Astrocyte (in vitro differentiated cells and primary cell): ENCODE measurements at places on chromosomes 2 and 18. TPM values are rescaled to one million over a fixed set of nuclear protein-coding genes. Genes with fewer than 3 reads are reported as not detected.
A peak's percentile ranks its signal among the peaks of the same experiment; 100 is the strongest.

DNA sequence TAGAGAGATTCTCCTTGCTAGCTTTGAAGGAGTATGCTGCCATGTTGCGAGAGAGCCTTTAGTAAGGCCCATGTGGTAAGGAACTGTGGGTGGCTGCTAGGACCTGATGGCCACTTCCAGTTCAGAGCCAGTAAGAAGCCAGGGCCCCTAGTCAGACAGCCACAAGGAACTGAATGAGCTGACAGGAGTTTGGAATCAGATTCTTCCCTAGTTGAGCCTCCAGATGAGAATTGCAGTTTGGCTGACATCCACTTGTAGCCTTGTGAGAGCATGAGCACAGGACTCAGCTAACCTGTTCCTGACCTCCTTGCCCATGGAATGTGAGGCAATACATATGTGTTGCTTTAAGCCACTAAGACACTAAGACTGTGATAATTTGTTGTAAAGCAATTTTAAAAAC lies 1.2 kb upstream of the WDR7 start:
- no peak for DNase-seq

DNA sequence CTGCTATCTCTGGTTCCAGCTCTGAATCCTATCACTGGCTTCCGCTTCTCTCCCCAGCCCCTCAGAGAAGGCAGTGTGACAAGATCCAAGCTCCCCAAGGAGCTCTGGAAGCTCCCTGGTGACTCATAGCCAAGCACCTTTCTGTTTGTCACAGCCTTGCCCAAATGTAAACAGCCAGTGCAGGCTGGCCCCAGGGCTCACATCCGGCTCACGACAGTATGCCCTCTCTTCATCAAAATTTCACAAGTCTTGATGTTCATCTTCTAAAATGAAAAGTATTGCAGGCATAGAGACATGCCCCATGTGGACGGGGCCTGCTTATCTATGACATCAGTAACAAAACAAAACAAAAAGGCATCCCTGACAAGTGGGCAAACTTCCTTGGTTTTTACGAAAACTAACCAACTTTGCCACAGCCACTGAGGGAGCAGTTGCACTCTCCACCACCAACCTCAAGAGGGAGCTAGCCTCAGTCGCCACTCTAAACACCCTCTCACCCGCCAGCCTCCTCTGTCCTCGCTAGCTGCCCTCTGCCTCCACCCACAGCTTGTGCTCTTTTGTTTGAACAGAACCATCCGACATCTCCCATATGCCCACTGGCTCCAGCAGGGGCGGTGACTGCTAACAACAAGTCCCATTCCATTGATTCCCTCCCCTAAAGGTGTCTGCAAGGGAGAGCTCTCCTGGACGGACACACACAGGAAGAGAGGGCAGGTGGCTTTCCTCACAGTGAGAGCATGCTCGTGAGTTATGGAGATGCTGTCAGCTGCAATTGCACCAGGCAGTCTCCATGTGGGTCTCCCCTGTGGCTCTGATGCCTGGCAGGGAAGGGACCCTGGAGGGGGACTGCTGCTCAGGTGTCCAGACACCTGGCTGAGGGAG lies 71.0 kb upstream of the DAPL1 start:
- no peak for DNase-seq

GRCh38 chr2:168355121-168355520 lies 101.0 kb upstream of the CERS6 start:
- no peak for DNase-seq

DNA sequence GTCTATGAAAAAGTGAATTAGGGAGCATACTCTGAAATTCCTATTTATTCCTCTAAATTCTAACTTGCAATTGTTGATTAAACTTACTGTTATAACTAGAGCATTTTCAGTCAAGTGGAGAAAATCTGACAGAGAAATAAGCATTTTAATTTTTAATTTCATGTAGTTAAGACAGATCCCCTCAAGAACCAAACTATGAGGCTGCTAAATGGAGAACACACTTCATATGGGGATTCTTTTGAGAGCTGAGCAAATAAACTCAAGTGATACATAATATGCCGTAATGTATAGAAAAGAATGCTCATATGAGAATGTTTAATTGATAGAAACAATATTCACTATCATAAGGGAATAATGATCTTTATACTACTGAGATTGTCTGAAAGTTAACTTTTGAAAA lies 340.8 kb downstream of the ERBB4 start:
- no peak for DNase-seq

GRCh38 chr2:224927646-224928173 lies 114.6 kb downstream of the DOCK10 start:
- DNase-seq: peak; percentile 80

DNA sequence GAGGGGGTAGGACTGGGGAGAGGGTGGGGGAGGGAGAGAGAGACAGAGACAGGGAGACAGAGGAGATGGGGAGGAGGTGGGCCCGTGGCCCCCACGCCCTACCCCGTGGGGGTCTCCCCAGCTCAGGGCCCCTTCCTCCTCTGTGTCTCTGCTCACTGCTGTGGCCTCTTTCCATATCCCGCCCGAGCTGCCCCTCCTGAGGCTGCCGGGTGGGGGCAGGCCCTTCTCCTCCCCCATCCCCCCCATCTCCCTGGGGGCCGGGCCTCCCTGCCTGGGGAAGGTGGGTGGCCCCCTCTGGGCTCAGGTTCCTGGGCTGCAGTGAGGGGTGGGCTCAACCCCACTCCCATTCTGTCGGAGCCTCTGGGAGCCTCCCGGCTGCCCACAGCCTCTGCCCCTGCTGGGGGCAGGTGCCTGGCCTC lies 332 bp upstream of the PDCD1 start:
- no peak for DNase-seq

DNA sequence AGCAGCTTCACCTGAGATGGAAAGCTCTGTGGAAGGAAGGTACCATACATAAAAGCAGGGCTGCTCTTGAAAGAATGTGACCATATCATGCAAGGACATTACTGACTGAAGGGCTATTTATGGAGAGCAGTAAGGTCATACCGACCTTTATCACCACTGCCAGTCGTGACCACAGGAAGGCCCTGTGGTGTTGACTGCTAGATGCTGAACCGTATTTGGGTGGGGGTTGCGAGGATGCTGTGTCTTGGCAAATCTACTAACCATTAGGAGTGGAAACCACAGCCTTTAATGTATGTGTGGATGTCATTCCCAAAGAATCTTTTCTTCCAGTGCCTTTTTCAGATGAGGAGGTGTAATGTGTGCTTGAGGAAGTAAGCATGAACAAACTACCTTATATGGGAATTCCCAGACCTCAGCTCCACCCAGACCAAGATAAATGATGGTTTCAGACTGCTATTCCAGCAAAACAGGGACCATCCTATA lies 60.8 kb downstream of the LIMS1 start:
- DNase-seq: peak; percentile 100

DNA sequence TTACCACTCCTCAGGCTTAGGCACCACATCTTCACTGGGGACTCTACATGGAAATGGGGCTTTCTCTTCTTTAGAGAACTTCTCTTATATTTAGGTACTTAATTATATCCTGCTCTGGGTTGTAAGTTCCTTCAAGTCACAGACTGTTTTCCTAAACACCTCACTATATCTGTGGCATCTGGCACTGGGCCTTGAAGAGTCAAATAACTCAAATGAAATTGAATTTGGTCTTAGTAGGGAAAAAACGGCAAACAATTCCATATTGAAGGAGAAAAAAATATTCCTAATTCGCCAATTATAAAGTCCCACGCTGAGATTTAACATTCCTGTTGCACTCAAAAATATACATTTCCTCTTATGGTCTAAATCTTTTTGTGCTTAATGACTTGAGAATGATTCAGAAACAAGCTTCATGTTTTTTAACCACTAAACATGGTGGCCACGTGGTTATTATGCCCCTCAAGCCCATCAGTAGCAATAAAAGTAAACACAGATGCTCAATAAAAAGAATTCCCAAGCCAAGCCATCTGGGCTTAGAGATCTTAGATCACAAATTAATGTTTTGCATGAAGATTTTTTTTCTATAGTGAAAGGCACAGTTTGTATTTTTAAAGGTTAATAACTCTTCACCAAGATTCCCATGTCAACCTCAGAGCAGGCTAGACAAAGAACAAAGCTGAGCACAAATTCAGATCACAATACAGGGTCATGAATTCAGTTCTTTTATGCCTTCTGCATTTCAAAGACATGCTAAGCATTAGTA lies 105.5 kb upstream of the SYT4 start:
- no peak for DNase-seq

DNA sequence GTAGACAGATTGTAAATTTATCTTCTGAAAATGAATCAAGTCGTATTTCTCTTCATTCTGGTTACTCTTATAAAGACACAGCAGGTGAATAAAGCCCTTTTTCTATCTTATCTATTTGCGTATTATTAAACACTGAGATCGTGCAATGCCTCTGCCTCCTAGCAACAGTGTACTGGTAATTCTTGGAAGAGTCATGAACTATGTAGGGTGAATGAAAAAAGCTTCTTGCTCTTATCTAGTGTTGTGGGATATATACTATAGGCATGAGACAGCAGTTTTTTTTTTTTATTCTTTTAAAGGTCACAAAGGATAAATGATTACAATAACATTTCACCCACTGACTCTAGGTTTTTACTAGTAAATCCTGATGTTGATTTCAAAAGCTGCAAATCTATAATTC lies 324.2 kb downstream of the PDE11A start:
- no peak for DNase-seq

DNA sequence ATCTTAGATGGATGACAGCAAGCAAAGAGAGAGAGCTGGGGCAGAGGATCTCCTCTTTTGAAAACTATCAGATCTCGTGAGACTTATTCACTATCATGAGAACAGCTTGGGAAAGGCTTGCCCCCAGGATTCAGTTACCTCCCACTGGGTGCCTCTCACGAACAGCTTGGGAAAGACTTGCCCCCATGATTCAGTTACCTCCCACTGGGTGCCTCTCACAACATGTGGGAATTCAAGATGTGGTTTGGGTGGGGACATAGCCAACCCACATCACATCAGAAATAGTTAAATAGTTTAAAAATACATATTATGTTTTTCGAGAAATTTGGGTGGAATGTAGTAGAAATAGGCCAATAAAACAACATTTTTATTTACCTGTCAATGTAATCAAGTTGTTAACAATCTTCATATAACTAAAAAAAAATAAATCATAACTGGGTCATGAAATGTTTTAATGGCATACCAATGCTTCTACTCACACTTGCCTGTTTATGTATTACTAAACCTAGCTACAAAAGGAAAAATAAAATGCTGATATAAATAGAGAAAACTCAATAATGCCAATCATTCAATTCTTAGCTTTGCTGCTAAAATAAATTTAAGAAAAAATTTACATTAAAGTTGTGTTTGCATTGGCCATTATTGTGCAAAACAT lies 608.9 kb downstream of the SUCLG1 start:
- DNase-seq: no peak

Gene IL36G
- total RNA-seq: not detected in 2 replicates

Gene CELF4
- 0.16 TPM in 1 of 2 replicates, not detected in the other for total RNA-seq

Gene UGT1A3
- not detected in 2 replicates for total RNA-seq

Gene SLC4A3
- total RNA-seq: 10.9 and 11.2 TPM in 2 replicates

Gene VAMP5
- 17.1 and 17.6 TPM in 2 replicates for total RNA-seq

Gene NCOA1
- total RNA-seq: 14.7 and 15.2 TPM in 2 replicates
